ENCODE measurements at places on chromosomes 3 and 15. TPM values are rescaled to one million over a fixed set of nuclear protein-coding genes. Genes with fewer than 3 reads are reported as not detected.

GRCh38 chr3:15585111-15585845 lies 16.1 kb downstream of the HACL1 start:
- peaks cover 90% of the 10 kb centered on the region for H3K36me3 ChIP-seq
- DNase-seq = peak; percentile 41
- no peak overlapping the region for H3K27ac ChIP-seq
- no peaks in the 10 kb centered on the region for H3K27me3 ChIP-seq

- DNase-seq = no peak
- no peaks in the 10 kb centered on the region for H3K27me3 ChIP-seq
- H3K36me3 ChIP-seq = no peaks in the 10 kb centered on the region
- H3K4me1 ChIP-seq = no peaks in the 10 kb centered on the region
- no peak overlapping the region for H3K27ac ChIP-seq
These were observed 292.0 kb upstream of the CCDC54 start for GRCh38 chr3:107085261-107085660.

DNA sequence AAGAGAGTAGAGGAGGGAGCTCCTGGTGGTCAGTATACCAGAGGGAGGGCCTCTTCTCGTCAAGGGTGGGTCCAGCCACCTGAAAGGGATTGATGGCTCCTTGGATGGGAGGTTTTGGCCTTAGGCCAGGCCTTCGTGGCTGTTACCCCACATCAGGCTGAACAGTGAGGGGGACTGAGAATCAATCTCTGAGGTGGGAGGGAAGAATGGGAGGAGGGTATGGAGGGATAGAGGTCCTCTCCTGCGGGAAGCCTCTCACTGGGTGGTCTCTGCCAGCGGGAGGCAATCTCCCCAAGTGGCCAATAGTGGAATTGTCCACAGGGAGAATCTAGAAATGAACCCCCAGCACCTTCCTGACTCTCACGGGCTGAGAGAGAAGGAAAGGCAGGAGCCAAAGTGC lies 53.5 kb downstream of the BSN start:
- H3K36me3 ChIP-seq = no peaks in the 10 kb centered on the region
- DNase-seq = peak; percentile 16
- H3K4me3 ChIP-seq = no peak overlapping the region
- H3K27ac ChIP-seq = no peak overlapping the region
- no peaks in the 10 kb centered on the region for H3K4me1 ChIP-seq

THOC7 gene
- polyA plus RNA-seq = 113 TPM

KLHL18 gene
- polyA plus RNA-seq = 7.6 TPM

UQCC5 gene
- 58.5 TPM for polyA plus RNA-seq
